DND-41 (cell line): ENCODE measurements at places on chromosomes 5 and 9.

GRCh38 chr5:107486489-107486888, 184.2 kb downstream of the EFNA5 start:
- DNase-seq = peak; percentile 63

DNA sequence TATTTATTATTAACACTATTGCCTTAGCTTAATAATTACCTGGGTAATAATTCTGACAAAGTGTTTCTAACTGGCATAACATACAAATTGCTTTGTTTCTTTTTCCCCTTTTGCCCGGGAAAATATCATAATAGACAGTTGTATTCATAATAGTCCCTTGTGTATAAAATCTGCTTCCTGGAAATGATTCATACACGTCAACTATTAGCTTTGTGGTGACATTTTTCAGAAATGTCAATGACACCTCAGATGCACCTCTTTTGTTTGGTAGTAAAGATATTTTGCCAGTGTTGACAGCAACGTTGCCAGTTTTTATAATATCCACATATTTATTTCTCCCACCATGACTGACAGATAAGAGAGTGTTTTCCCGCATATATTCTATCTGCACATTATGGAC, 73.0 kb downstream of the RASEF start:
- DNase-seq = no peak

DNA sequence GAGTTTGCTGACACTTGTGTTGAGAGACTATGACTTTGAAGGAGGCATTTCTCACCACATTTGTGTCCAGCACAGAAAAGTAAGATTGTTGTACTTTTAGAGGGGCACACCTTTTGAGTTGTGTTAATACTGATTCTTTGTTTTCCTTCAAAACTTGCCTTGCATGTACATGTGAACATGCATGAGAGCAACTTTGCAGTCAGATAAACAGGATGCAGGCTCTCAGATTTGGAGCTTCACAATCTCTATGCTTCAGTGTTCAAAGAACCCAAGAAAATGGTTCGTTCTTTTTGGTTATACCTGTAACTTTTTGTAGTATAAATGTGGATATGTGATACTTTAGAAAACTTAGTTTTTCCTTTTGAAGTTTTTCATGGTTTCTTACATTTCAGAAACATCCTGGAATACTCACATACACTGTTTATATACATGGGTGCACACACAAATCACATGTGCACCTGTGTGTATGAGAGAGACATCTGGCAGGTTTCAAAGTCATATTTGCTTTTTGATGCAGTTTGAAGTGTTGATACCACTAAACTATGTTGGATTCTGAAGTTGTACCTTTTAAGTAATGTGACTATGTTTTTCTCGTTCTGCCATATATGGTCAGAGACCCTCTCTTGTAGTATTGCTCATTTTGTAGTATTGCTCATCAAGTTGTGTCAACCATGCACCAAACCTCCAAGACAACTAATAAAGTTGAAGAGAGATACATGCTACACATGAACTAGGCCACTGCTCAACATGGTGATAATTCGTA, 190.7 kb downstream of the CD180 start:
- no peak for DNase-seq

DNA sequence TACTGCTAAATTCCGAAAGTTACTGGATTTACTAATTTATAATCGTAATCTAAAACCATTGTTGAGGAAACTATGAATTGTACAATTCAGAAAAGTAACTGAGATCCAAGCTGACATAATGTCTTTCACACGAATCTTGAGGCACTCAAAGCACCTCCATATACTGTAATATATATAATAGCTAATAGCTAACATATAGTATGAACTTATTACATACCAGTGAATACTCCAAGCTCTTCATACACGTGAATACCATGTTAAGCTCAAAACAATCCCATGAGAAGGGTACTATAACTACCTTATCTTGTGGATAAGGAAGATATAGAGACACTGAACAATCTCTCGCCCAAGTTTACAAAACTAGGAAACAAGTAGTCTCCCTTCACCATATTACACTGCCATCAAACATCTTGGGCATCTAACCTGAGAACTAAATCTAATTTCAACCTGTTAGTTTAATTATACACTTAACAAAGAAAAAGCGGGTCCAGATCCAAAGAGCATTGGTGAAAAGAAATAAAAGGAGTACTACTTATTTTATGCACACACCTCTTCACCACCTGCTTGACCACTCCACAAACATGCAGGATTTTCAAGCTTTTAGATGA, 1.0 kb downstream of the NUDCD2 start:
- no peak for DNase-seq

- DNase-seq = no peak
Measured at GRCh38 chr5:179421144-179421901, 76.1 kb upstream of the ADAMTS2 start.

- no peak for DNase-seq
Measured at GRCh38 chr9:126569036-126569435, 44.7 kb upstream of the LMX1B start.

- no peak for DNase-seq
Measured at GRCh38 chr9:2461892-2462291, 159.7 kb upstream of the VLDLR start.

- DNase-seq = no peak
Measured at GRCh38 chr5:176820937-176821336, 10.6 kb downstream of the UNC5A start.

GRCh38 chr5:140800816-140801493, at the start of gene PCDHA3:
Gene PCDHA3 (plus strand): TSS chr5:140801057.
- DNase-seq = no peak

- no peak for DNase-seq
Measured at GRCh38 chr5:33143405-33144123, 297.2 kb upstream of the TARS1 start.

GRCh38 chr9:97510797-97511654, 9.6 kb downstream of the TMOD1 start:
- no peak for DNase-seq

GRCh38 chr5:170792878-170793277, 9.4 kb downstream of the GABRP start:
- no peak for DNase-seq

GRCh38 chr9:125990793-125991220, 243.6 kb downstream of the PBX3 start:
- no peak for DNase-seq

GRCh38 chr5:181221792-181222629, 1.1 kb upstream of the TRIM41 start:
- peak; percentile 94 for DNase-seq

GRCh38 chr9:107929443-107929842, 439.9 kb upstream of the KLF4 start:
- no peak for DNase-seq

GRCh38 chr5:167320019-167320418, 971.4 kb upstream of the WWC1 start:
- DNase-seq = no peak

GRCh38 chr9:110255463-110256379, 586 bp downstream of the TXN start:
- DNase-seq = peak; percentile 43

DNA sequence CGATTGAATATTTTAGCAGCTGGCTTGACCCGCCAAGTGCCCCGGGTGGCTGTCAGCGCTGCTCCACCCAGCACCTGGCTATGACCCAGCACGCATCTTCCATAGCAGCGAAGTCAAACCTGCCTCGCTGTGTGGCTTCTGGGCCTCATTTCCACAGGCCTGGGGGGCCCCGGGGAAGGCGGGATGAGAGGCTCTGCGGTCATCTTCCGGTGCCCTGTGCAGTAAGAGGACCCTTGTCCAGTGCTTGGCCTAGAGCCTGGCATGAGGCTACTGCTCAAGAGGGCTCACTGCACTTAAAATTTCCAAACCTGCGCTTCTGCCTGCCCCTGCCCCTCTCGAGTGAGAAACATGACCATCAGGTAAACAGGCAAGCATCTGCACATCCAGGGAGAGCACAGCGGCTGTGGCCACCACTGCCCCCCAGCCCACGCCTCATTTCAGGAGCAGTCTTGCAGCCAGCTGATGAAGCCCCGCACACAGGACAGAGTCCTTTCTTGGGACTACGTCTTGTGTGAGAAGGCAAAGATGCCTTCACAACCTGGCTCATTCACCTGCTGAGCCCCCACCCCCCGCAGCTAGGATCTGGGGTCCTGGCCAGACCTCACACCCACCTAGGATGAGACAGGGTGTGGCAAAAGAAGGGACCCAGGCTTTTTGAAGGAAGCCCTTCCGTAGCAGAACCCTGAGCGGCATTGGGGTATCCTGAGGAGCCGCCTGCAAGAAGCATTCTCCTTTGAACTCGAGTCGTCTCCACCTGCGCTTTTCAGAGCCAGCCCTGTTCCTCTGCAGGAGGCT, 69.5 kb upstream of the UNC5A start:
- DNase-seq = no peak

DNA sequence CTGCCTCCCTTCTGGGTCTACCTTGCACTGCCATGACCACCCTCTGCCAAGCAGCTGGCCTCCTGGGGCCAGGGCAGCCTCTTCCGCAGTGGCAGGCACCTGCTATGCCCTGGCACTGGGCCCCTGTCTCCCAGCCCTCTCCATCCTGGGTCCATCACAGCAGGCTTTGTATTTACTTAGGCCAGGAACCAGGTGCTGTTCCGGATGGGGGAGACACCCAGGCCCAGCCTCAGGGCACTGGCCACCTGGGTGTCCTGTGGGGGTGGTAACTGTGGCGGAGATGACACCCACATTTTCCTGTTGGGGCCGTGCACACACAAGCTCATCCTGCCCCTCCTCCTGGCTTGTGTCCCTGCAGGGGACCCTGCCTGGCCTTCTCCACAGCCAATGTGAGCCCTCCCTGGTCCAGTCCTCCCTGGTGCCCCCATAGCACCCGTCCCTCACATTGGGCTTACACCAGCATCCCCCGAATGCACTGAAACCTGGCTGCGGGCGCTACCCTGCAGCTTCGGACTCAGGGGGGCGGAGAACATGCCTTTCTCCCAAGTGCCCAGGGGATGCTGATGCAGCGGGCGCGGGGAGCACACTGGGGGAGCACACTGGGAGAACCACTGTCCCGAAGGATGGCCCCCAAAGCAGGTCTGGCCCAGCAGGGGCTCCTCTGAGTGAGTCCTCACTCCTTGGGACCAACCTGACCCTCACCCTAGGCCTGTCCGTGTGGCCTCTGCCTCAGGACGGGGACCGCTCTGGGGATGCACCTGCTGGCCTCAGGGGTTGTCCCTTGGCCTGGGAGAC, 17.9 kb downstream of the FAM163B start:
- no peak for DNase-seq

- DNase-seq = no peak
Measured at GRCh38 chr9:133102190-133103021, 18.6 kb downstream of the RALGDS start.

DNA sequence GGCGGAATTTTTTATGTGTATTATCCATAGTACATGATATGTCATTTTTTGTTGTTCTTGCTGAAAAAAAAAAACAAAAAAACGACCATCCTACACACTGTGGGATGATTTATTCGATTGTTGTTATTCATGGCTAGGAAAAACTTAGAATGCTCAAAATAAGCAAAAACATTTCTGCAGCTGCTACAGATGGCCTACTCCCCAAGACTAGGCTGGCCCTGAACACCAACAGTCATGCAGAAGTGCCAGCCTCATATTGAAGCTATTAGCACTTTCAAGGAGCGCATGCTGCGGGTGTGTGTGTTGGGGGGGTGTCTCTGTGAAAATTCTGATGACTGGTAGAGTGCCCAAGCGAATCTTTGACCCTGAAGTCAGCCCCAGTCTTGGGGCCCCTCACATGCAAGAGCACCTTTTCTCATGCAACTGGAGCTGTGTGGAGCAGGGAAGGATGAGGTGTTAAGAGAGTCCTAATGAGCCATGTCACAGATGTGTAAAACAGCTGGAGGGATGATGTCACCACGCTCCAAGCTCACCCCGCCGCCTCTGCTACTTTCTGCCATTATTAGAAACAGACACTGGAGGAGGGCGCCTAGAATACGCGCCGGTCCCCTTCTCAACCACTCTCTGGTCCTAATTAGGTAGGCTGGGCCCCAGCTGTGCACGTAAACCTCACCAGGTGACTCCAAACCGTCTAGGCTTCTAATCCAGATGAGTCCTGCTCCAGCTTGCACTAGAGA, 61.0 kb upstream of the SMIM23 start:
- no peak for DNase-seq
